ENCODE measurements at places on chromosomes 12 and 14.

DNA sequence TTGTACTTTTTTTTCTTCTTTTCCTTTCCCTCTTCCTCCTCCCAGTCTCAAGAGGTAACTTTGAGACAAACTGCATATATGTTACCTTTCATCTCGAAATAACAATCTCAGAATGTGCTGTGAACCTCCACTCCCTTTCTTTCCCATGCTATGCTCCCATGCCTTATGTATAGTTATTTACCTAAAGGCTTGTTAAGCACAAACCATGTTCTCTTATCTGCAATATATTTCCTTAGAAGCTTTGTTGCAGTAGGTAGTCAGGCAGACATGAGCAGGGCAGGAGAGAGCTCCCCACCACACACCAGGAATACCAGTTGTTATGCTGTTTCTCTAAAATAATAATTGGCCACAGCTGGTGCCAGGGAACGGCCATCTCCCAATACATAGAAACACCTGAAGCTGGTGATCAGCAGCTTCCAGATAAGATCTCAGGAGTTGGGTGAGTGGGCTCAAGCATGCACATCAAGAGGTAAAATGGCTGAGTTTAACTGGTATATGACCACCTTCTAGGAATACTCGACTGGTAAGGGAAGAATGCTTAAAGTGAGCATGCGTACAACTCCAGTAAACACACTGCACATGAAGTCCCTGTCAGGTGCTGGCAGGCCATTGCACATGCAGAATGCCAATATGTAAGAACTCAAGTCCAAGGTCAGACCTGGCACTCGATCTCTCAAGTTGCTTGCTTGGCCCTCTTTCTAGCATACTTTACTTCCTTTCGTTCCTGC, 14.8 kb upstream of the DHRS2 start:
- no peak for DNase-seq

- no peak for DNase-seq
Measured at GRCh38 chr12:111953455-111953854, 59.5 kb downstream of the TMEM116 start.

DNA sequence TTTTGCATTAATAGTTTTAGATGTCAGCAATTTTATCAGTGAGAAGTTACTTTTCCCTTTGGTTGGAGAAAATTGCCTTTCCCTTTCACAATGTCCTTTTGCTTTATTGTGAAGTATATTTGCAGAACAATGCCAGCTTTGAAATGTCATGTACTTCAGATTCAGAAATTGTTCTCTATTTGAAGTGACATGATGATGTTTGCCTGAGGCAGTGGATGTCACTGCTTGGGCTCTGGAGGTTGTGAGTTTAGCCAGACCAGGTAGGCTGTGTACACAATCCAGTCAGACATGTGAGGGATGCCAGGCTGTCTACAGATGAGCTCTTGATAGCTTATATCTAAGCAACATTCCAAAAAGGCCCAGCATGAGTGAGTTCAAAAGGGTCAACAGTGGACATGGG, 451.9 kb upstream of the FBXO33 start:
- no peak for DNase-seq

- DNase-seq = no peak
Measured at GRCh38 chr12:49244176-49244575, 20.7 kb upstream of the TUBA1C start.

DNA sequence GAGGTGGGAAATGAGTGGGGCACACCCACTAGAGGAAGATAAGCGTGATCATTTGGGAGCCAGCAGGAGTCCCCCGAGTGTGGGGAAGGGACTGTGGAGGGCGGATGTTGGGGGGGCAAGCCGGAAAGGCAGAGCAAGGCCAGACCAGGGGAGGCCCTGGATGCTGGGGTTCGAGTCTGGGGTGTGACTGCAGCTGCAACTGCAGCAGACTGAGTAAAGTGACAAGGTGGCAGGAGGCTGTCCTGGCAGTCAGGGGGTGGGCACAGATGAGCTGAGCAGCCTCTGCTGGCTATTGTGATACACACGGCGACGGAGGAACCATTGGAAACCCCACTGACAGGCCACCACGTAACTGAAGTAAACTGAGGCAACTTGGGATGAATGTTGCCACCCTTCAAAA, 110.2 kb downstream of the LGMN start:
- no peak for DNase-seq

GRCh38 chr14:104676694-104677511, 12.5 kb upstream of the INF2 start:
- DNase-seq = no peak

DNA sequence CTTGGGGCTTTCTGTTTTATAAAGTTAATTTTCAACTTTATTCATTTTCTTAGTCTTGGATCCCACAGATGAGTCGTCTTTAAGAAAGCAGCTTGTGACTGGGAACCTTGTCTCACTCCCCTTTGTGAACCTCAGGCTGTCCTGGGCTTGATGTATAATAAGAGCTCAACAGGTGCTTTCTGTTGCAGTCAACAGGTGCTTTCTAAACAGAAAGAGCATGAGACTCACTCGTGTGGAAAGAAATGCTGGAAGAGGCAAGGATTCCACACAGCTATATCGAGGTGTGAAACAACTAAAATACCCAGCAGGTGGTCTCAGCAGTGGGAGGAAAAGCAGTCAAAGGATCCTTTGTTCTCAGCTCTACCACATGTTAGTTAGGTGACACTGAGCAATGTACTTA, 398.9 kb downstream of the EGLN3 start:
- no peak for DNase-seq

GRCh38 chr12:132253698-132254480, 75.5 kb downstream of the GALNT9 start:
- DNase-seq = no peak

GRCh38 chr12:88327276-88327675, 185.2 kb downstream of the TMTC3 start:
- DNase-seq = no peak

- DNase-seq = no peak
Measured at GRCh38 chr12:24840046-24840800, 108.7 kb downstream of the BCAT1 start.

DNA sequence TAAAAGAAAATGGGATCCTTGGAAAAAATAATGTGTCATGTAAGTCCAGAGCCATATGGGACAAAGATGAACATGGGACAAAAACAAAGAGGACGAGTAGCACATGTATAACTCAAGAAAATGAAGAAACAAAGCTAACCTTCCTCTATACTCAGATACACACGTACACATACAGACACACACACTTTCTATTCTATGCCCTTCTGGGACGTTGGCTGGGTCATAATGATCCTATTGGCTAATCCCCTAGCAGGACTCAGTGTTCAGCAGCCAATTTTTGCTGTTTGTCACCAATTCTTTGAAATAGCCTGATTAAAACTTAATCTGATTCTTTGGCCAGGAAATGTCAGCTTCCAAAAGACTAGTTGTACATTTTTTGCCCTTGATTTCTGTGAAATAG, 189.4 kb upstream of the FOXG1 start:
- DNase-seq = no peak

DNA sequence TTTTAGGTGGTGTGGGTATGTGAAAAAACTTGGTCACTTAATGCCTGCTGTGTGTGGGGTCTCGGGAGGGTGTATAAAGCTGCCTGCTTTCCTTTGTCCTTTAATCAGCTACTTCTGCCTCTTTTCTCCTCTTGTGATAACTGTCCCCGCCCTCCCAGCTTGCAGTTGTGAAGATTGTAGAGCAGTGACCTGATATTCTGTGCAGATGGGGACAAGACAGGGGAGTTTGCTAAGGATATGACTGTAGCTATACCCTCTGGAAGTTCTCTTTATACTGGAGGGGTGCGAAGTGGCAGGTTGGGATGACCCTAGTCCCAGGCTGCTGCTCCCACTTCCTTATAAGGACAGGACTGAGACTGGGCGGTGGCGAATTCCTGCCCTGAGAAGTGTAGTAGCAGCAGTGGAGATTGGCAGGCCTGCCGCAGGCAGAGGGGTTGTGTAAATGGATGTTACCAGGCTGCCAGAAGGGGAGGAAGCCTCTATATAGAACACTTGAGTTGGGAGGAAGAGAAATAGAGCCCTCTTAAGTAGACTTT, 835 bp downstream of the MYL6 start:
- DNase-seq = no peak
